ENCODE measurements at places on chromosomes 4 and X.

- DNase-seq, result no peak
These were observed 1100.6 kb downstream of the TECRL start for GRCh38 chr4:63308697-63309096.

DNA sequence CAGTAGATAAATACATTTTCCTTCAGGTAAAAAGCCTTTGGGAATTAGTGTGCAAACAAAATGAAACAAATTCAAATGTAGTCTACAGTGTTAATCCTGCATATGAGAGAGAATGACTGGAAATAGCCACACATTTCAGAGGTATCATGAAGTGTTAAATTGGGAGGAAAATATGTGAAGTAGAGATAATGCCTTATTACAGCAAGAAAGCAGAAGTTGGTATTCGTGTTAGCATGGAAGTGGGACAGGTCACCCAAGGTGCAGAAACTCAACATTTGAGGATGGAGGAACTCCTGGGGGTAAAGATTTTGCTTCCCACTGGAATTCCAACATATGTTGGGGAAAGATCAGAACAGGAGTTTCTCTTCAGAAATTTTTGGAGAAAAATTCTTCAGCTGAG, 51.3 kb downstream of the EMCN start:
- DNase-seq, result no peak

DNA sequence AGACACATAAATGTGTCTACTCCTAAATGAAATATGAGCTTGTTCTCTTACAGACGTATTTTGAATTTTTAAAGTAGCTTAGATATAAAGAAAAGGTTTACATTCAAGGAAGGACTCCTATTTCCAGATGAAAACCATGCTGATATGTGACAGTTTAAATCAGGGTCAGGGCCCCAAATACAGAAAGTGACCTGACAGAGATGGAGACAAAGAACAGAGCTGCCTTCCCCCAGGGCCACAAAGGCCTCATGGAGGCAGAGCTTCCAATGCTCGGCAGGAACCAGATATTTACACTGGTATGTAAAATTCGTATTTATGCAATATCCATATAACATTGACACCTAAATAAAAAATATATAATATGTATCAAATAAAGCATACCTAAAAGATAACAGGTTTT, 124.0 kb downstream of the PRDM5 start:
- no peak for DNase-seq

DNA sequence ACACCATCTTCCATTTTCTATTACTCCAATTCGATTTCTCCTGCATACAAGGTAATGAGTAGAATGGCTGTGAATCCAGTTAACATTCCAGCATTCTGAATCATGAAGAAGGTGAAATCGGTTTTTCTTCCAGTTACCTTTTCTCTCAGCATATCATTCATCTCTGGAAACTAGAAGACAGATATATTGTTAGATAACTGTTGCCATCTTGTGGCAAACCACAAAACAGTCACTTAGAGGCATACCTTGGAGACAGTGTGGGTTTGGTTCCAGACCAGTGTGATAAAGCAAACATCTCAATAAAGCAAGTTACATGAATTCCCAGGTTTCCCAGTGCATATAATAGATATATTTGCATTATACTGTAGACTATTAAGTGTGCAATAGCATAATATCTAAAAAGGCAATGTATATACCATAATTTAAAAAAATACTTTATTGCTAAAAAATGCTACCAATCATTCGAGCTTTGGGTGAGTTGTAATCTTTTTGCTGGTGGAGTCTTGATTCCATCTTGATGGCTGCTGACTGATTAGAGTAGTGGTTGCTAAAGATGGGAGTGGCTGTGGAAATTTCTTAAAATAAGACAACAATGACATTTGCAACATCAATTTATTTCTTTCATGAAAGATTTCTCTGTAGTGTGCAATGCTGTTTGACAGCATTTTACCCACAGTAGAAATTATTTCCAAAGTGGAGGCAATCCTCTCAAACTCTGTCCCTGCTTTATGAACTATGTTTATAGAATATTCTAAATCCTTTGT, 82.1 kb downstream of the SLC39A8 start:
- DNase-seq, result no peak

DNA sequence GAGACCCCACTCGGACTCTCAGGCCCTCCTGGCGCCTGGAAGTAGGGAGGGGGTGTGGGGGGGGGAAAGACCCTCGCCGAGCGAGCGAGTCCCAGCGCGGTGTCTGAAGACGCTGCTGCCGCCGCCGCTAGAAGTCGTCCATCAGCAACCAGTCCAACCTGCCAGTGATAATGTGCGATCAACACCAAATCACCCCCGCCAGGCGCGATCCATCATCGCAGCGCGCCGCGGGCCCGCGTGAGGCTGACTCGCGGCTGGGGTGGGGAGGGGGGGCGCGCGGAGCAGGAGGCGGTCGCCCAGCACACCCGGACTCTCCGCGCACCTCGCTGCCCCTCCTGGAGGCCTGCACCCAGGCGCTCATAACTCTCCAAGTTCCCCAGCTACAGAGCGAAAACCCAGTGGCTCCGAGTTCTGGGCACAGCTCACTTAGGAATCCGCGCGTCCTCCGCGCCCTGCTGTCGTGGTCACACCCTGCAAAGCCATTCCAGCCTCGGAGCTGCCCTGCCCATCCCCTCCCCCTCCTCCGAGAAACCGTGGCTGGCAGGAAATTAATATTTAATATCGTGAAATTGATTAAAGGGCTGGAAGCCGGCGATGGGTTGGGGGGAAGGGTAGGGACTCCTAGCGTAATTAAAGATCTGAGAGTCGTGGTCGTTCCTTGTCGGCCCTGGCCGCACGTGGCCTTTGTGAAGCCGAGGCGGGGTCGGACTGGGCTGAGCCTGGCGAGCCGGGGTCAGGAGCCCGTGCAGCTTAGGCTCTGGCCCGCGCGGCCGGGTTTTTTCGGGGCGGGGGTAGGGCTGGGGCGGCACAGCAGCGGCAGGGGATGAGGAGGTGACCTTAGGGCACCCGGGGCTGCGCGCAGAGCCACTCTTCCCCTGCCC, 58.1 kb upstream of the BCOR start:
- no peak for DNase-seq

- no peak for DNase-seq
These were observed 172.6 kb upstream of the JADE1 start for GRCh38 chr4:128636906-128637305.

GRCh38 chr4:178871476-178871875, 1429.2 kb upstream of the AGA start:
- no peak for DNase-seq

GRCh38 chr4:4772534-4772933, 86.9 kb upstream of the MSX1 start:
- DNase-seq, result no peak

DNA sequence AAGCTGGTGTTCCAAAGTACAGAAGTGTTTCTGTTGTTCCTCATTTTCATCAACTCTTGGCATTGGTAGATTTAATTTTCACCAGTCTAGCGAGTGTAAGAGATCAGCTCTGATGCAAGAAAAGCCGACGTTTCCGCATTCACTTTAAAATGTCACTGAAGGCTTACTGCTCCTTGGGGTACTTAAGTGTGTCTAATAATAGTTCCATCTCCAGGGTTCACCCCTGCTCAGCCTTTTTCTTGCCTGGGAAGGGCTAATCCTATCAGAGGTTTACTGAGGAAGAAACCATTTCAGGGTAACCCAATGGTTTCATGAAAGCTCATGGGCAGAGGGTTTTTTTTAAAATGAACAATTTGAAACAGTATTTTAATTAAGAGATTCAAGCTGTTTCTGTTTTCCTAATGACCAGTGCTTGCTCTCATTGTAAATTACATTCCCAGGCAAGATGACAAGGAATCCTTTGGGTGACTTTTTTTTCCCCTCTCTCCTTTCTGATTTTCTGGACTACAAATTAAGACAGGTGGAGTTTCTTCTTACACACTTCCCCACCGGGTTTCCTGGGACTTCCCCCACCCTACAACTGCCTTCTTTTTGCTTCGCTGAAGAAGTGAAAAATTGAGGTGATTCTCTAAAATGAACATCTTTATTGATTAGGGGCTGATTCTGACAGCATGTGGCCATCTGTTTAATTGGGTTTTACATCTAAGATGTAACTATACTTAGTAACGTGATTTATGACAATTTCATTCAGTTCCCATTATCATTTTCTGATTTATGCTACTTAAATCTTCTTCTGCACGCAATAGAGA, 78.7 kb upstream of the CBLL2 start:
- DNase-seq, result no peak

- DNase-seq, result no peak
These were observed 371.4 kb downstream of the NLGN4X start for GRCh38 chrX:5857232-5857631.

- DNase-seq, result no peak
These were observed 16.4 kb downstream of the CCKAR start for GRCh38 chr4:26473893-26474292.

- no peak for DNase-seq
These were observed 296.8 kb upstream of the AADAT start for GRCh38 chr4:170386511-170386910.

DNA sequence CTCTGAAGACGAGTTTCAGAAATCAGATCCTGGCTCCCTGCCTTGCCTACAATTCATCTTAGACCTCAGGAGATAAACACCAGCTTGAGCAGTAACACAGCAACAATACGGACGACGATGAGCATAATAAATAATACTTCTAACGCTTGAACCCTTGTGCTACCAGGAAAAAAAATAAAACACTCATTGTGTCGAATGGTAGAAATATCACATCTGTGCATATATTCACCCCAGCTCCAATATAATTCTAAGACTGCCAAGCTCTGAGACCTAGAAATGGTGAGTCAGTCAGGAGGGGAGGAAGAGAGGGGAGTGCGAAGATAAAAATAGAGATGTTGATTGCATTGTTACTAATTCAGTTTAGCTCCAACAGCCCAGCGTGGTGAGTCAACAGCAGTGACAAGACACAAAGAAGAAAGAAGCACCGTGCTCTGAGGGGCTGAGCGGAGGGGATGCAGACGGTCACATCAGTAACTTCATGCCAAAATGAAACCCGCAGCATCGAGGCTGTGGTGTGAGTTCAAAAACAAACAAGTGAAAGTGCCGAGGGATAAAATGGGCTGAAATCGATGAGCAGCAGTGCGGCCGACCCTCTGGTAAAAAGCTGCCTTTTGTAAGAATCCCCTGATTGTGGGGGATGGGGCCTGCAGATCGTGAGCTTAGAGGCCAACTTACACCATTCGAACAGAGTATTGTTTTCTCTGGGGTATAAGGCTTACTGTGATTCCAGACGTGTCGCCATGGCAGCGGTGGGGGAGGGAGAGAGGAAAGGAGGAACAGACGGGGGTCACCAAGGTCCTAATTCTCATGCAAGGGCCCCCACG, 150.4 kb downstream of the MGST2 start:
- no peak for DNase-seq

DNA sequence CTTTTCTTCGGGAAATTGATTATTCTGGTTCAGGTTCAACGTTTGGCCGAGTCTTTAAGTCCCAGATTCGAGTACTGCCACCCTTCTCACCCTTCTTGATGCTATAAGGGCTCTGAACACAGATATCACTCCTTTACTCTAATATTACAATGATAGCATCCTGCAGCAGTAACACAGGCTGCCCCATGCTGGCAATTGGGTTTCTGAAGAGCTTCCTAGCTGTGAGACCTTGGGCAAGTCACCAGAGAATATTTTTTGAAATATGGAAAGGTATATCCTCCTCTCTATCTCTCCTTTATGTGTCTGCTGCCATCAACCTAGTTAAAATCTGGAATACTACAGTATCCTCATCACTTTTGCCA, 297 bp upstream of the MTMR8 start:
- DNase-seq, result no peak

GRCh38 chr4:135256111-135256510, 1054.5 kb upstream of the PABPC4L start:
- DNase-seq, result no peak

DNA sequence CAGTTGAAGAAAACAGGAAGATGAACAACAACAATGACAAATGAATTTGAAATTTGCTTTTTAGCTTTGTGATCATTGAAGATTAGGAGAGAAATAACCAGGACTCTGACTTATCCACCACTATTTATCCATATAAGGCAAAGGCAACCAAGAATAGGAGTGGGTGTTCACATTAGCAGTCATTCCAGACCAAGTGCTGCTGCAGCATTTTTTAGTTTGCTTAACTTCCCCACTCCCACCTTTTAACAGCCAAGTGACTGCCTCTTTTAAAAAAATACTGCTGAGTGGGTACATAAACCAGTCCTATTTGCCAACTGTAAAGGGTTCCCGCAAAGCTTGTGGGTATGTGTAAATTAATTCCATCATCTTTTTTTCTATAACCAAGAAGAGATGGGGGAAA, 230.9 kb downstream of the IQCM start:
- no peak for DNase-seq

- no peak for DNase-seq
These were observed 191.2 kb downstream of the CFAP299 start for GRCh38 chr4:80526697-80527096.

GRCh38 chrX:14964500-14964899, 91.3 kb downstream of the MOSPD2 start:
- no peak for DNase-seq
